Activated CD8-positive, alpha-beta T cell treated with anti-CD3 and anti-CD28 coated beads, Interleukin-2, amount 10 ng/mL, durations not matched to agents 7 days and 5 days (primary cell): ENCODE measurements at places on chromosomes 1 and 21. TPM values are rescaled to one million over a fixed set of nuclear protein-coding genes. Genes with fewer than 3 reads are reported as not detected.

DNA sequence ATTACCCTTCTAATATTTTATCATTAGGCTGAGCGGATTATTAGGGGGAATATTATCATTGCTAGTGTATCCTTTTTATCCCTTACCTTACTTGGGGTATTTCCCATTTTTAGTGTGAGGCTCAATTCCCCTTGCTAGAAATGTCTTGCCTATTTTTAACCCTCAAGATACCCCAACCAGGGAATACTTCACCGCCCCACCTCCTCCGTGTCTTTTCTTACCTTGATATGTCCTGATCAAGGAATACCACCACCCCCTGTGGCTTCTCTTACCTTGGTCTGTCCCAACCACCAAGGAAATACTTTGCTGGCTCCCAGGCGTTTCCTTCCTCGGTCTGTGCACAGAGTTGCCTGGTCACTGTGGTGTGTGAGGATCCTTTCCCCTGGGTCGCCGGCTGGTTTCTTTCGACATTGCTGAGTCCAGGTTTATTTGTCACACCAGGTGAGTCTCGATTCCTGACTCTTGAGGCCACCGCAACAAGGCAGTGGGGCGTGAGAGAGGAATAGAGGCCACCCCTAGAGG is 57.8 kb downstream of the SERINC2 start:
- no peak for DNase-seq

DNA sequence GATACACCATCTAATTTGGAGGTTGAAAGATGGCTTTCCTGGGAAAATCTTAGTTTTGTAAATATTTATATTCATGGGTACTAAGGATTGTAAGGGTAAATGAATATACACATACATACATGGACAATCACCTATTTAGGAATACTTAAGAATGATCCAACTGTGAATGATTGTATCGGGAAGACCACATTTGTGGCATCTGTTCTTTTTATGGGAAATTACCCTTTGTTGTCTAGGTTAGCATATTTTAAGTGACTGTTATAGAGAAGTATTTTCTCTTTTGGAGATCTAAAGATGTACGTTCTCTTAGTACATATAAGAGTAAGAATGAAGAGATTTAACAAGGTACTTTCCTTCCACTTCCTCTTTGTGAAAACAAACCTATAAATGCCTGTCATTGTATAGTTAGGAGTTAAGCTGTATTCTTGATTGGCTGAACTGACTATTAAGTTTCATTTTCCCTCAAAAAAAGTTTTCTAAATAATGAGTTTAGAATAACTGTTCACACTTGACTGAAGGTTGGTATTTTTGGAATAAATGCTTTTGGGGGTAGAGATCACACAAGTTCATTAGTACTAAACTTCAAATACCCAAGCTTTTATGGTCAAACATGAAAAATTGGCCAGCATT is 26.7 kb downstream of the SNX7 start:
- DNase-seq = no peak

DNA sequence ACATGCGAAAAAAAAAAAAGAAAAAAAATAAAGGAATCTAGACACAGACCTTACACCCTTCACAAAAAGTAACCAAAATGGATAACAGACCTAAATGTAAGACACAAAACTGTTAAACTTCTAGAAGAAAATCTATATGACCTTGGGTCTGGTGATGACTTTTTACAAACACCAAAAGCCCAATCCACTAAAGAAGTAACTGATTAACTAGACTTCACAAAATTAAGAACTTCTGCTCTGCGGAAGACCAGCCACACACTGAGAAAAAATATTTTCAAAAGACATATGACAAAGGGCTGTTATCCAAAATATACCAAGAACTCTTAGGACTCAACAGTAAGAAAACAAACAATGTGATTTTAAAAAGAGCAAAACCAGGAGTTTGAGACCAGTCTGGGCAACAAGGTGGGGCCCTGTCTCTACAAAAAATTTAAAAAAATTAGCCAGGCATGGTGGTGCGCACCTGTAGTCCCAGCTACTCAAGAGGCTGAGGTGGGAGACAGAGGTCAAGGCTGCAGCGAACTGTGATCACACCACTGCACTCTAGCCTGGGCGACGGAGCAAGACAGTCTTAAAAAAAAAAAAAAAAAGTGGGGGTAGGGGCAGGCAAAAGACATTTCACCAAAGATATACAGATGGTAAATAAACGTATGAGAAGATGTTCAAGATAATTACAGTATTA is 9.8 kb downstream of the PARP1 start:
- DNase-seq = no peak

- DNase-seq = no peak
Measured at GRCh38 chr1:3389093-3389833, 65.2 kb upstream of the ARHGEF16 start.

Gene ARF1
- total RNA-seq = 322 TPM

Gene DPYD
- 41.1 TPM for total RNA-seq

Gene VHLL
- not detected for total RNA-seq

Gene ADORA1
- total RNA-seq = not detected

Gene SSR2
- 233 TPM for total RNA-seq

Gene CR1L
- total RNA-seq = not detected
